A549 treated with GW870086 at 1 μM for 4 hours (cell line): ENCODE measurements at places on chromosomes 2 and 18. TPM values are rescaled to one million over a fixed set of nuclear protein-coding genes. Genes with fewer than 3 reads are reported as not detected.

Gene ASPRV1
- total RNA-seq = 0.22 to 0.41 TPM (median 0.36 TPM) in 5 replicates

Gene SPATA3
- total RNA-seq = not detected in 5 replicates

Gene HAAO
- not detected in 5 replicates for total RNA-seq

Gene PCARE
- total RNA-seq = not detected in 5 replicates

Gene ITGB6
- total RNA-seq = 0.59 to 0.91 TPM (median 0.78 TPM) in 5 replicates

Gene SCN9A
- total RNA-seq = 2.6 to 5.0 TPM (median 4.2 TPM) in 5 replicates

Gene DPYSL5
- total RNA-seq = 2.9 to 5.5 TPM (median 4.7 TPM) in 5 replicates
